Activated T-helper 2 cell treated with anti-CD3 and anti-CD28 coated beads, Interferon-gamma antibody, Interleukin-2, Interleukin-4, amounts not matched to agents 10 μg/mL and 5 μg/mL and 100 μg/mL, durations not matched to agents 14 hours and 24 hours and 36 hours (primary cell): ENCODE measurements at places on chromosomes 2 and 18.

- no peaks in the 10 kb centered on the region for H3K27me3 ChIP-seq
- no peak for DNase-seq
- no peaks in the 10 kb centered on the region for H3K36me3 ChIP-seq
Observed at GRCh38 chr2:19158896-19159295, 199.5 kb downstream of the OSR1 start.

GRCh38 chr2:172350839-172351479, 76.4 kb upstream of the ITGA6 start:
- DNase-seq: no peak
- no peak overlapping the region for H3K4me3 ChIP-seq
- H3K36me3 ChIP-seq: no peaks in the 10 kb centered on the region
- peaks cover 10% of the 10 kb centered on the region for H3K27me3 ChIP-seq
- no peak overlapping the region for H3K27ac ChIP-seq

DNA sequence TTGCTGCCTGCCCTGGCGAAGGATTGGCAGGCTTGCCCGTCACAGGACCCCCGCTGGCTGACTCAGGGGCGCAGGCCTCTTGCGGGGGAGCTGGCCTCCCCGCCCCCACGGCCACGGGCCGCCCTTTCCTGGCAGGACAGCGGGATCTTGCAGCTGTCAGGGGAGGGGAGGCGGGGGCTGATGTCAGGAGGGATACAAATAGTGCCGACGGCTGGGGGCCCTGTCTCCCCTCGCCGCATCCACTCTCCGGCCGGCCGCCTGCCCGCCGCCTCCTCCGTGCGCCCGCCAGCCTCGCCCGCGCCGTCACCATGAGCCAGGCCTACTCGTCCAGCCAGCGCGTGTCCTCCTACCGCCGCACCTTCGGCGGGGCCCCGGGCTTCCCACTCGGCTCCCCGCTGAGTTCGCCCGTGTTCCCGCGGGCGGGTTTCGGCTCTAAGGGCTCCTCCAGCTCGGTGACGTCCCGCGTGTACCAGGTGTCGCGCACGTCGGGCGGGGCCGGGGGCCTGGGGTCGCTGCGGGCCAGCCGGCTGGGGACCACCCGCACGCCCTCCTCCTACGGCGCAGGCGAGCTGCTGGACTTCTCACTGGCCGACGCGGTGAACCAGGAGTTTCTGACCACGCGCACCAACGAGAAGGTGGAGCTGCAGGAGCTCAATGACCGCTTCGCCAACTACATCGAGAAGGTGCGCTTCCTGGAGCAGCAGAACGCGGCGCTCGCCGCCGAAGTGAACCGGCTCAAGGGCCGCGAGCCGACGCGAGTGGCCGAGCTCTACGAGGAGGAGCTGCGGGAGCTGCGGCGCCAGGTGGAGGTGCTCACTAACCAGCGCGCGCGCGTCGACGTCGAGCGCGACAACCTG, at the start of gene DES:
TSS of gene DES (plus strand) at position 223 of the 857 bp plus-strand sequence. CDS start at position 309, 86 bp downstream.
- no peak for DNase-seq
- H3K36me3 ChIP-seq: no peaks in the 10 kb centered on the region
- no peak within 1 kb of the TSS for H3K4me3 ChIP-seq
- H3K27me3 ChIP-seq: peaks cover 37% of the 10 kb centered on the region

DNA sequence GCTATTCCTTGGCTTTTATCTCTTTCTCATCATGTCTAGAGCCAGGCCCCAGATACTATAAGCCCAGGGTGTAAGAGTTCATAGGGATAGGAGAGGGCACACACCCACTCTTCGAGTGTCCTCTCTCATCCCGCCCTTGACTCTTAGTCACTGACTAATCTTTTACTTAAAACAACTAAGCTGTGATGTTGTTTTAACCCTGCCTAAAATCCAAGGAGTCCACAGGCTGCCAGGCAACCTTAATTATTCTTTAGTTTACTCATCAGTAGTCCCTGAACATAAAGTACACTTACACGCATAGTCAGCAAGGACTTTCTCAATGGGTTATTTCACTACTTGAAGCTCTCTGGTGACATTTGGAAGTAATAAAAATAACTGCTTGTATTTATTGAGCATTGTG, 28.4 kb downstream of the GREB1L start:
- no peaks in the 10 kb centered on the region for H3K36me3 ChIP-seq
- H3K27ac ChIP-seq: no peak overlapping the region
- no peak overlapping the region for H3K4me3 ChIP-seq

- no peak overlapping the region for H3K27ac ChIP-seq
- no peak for DNase-seq
- H3K4me3 ChIP-seq: no peak overlapping the region
- H3K27me3 ChIP-seq: peaks cover 6% of the 10 kb centered on the region
Observed at GRCh38 chr18:44719519-44720060, 38.9 kb downstream of the SETBP1 start.

GRCh38 chr2:127640082-127641072, 5.6 kb upstream of the GPR17 start:
- H3K27ac ChIP-seq: peak overlapping the region; percentile 42
- peaks cover 12% of the 10 kb centered on the region for H3K4me1 ChIP-seq
- no peaks in the 10 kb centered on the region for H3K36me3 ChIP-seq
- H3K27me3 ChIP-seq: no peaks in the 10 kb centered on the region
- peak; percentile 17 for DNase-seq
- peak overlapping the region; percentile 33 for H3K4me3 ChIP-seq

DNA sequence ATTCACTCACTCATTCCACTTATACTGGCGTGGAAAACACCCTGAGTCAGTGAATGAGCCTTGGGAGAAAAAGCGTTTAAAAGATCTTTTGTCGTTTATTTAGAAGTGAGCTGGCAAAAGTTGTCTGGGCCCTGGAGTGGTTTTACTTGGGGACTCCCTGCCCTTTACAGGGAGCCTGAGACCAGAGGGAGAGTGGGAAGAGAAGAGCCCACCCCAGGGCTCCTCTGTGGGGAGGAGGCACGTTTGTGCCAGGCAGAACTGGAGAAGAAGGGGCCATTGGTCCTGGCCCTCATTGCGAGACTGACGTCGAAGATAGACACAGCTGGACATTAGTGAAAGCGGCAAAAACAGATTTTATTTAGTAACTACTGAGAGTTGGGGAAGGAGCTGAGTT, 25.7 kb downstream of the DCDC2C start:
- no peak overlapping the region for H3K27ac ChIP-seq
- no peaks in the 10 kb centered on the region for H3K27me3 ChIP-seq
- H3K36me3 ChIP-seq: no peaks in the 10 kb centered on the region
- no peak for DNase-seq
- H3K4me3 ChIP-seq: no peak overlapping the region
- no peaks in the 10 kb centered on the region for H3K4me1 ChIP-seq

- H3K4me3 ChIP-seq: no peak overlapping the region
- DNase-seq: no peak
- no peaks in the 10 kb centered on the region for H3K27me3 ChIP-seq
- peaks cover 10% of the 10 kb centered on the region for H3K4me1 ChIP-seq
- H3K27ac ChIP-seq: no peak overlapping the region
Observed at GRCh38 chr2:222888716-222889115, 27.9 kb downstream of the ACSL3 start.

GRCh38 chr2:129483366-129483765, 496.1 kb upstream of the RAB6C start:
- H3K4me3 ChIP-seq: no peak overlapping the region
- no peak for DNase-seq
- H3K36me3 ChIP-seq: no peaks in the 10 kb centered on the region

GRCh38 chr2:229410264-229410663, 139.2 kb upstream of the PID1 start:
- H3K4me3 ChIP-seq: no peak overlapping the region
- DNase-seq: no peak
- H3K27me3 ChIP-seq: no peaks in the 10 kb centered on the region
- H3K36me3 ChIP-seq: no peaks in the 10 kb centered on the region
- H3K27ac ChIP-seq: no peak overlapping the region
- H3K4me1 ChIP-seq: no peaks in the 10 kb centered on the region

- peak overlapping the region; percentile 27 for H3K4me3 ChIP-seq
- no peak overlapping the region for H3K27ac ChIP-seq
- no peak for DNase-seq
- no peaks in the 10 kb centered on the region for H3K36me3 ChIP-seq
- peaks cover 86% of the 10 kb centered on the region for H3K27me3 ChIP-seq
Observed at GRCh38 chr2:176178038-176178756, 10.3 kb upstream of the HOXD1 start.

DNA sequence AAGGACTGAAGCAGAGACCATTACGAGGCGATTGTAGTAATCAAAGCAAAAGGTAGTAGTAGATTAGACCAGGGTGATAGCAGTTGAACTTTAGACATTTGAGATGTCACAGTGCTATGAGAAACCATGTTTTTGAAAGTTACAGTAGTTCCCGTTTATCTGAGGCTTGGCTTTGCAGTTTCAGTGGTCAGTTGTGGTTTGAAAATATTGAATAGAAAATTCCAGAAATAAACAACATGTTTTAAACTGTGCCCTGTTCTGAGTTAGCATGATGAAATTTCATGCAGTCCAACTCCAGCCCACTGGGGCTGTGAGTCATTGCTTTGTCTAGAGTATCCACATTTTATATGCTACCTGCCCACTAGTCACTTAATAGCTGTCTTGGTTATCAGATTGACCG, 47.5 kb downstream of the ZNF638 start:
- DNase-seq: no peak
- no peak overlapping the region for H3K4me3 ChIP-seq
- peaks cover 67% of the 10 kb centered on the region for H3K36me3 ChIP-seq

GRCh38 chr18:13416848-13417247, 198.3 kb downstream of the LDLRAD4 start:
- H3K27me3 ChIP-seq: no peaks in the 10 kb centered on the region
- peaks cover 6% of the 10 kb centered on the region for H3K36me3 ChIP-seq
- no peak overlapping the region for H3K4me3 ChIP-seq
- no peak overlapping the region for H3K27ac ChIP-seq

GRCh38 chr18:8106603-8107002, 502.6 kb upstream of the RAB12 start:
- no peaks in the 10 kb centered on the region for H3K4me1 ChIP-seq
- H3K27ac ChIP-seq: no peak overlapping the region
- no peak for DNase-seq
- no peaks in the 10 kb centered on the region for H3K36me3 ChIP-seq
- no peak overlapping the region for H3K4me3 ChIP-seq

DNA sequence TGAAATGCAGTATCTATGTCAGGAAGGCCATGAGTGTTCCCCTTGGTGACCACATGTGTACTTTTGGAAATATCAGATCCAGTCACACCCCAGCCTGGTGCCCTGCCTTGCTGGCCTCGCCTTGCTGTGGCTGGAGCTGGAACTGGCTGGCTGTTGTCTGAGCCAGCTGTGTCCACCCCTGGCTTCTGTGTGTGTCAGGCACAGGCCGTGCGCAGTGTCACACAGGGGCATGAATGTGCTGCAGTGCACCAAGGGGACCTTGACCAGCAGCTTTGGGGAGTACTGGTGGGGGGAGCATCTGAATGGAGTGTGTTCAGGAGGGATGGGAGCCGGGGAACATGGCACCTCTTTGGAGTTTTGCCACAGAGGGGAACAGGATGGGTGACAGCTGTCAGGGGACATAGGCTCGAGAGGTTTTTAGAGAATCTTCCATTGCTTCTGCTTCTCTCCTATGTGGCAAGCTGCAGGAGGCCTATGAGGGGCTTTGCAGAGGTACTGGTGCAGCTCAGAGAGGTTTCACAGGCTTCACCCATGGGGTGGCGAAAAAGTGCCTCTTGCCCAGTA, 44.7 kb upstream of the FAHD2A start:
- no peaks in the 10 kb centered on the region for H3K4me1 ChIP-seq
- DNase-seq: no peak
- no peak overlapping the region for H3K4me3 ChIP-seq

DNA sequence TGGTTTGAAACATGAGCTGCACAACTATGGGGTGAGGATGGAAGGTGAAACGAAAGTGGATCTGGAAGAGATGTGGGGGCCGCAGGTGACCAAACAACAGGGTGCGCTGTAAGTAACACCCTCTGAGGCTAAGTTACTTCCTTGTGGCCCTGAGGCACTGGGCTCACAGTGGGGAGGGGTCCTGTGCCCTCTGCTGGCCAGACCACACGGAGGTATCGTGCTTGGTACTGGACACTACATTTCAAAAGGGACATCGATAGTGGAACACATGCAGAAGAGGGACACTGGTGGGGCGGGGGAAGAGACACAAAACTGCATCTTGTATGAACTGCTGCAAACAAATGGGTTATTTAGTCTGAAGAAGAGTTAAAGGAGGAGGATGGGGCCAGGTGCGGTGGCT, 110.6 kb downstream of the CLIP4 start:
- no peaks in the 10 kb centered on the region for H3K36me3 ChIP-seq
- no peaks in the 10 kb centered on the region for H3K27me3 ChIP-seq
- no peak overlapping the region for H3K27ac ChIP-seq
- no peak overlapping the region for H3K4me3 ChIP-seq
- no peak for DNase-seq

DNA sequence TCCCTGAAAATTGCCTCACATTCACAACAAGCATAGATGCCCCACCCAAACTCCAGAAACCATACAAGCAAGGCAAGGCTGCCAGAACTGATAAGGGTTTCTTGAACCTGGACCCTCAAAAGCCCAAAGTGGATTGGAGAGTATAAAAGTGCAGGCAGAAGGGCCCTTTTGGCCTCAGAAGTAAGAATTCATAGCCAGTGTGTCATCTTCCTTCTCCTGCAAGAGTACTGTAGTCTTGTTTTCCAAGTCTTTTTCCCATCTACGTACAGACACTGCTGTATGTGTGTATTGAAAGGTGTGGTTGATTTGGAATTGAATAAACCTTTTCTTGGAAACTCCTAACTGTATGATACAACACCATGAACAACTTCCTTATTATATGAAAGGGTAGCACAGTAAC, 46.8 kb downstream of the ZC3H15 start:
- H3K4me3 ChIP-seq: no peak overlapping the region
- no peaks in the 10 kb centered on the region for H3K36me3 ChIP-seq
- peaks cover 3% of the 10 kb centered on the region for H3K27me3 ChIP-seq
- DNase-seq: no peak
- no peaks in the 10 kb centered on the region for H3K4me1 ChIP-seq
- H3K27ac ChIP-seq: no peak overlapping the region

DNA sequence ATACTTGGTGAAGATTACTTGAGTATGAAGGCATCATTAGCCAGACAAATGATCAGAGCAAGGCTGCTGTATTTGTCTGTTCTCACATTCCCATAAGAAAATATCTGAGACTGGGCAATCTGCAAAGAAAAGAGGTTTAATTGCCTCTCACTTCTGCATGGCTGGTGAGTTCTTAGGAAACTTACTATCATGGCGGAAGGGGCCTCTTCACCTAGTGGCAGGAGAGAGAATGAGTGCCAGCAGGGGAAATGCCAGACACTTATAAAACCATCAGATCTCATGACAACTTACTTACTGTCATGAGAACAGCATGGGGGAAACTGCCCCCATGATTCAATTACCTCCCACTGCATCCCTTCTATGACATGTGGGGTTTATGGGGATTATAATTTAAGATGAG, 452.3 kb downstream of the GALR1 start:
- DNase-seq: no peak
- no peaks in the 10 kb centered on the region for H3K4me1 ChIP-seq

- no peak overlapping the region for H3K4me3 ChIP-seq
- H3K27me3 ChIP-seq: peaks cover 4% of the 10 kb centered on the region
- H3K27ac ChIP-seq: no peak overlapping the region
- DNase-seq: no peak
- no peaks in the 10 kb centered on the region for H3K4me1 ChIP-seq
Observed at GRCh38 chr18:46711444-46711863, 45.4 kb downstream of the ST8SIA5 start.
